ENCODE measurements at places on chromosomes 7 and 10. TPM values are rescaled to one million over a fixed set of nuclear protein-coding genes. Genes with fewer than 3 reads are reported as not detected.

The HABP2 gene
- 1.5 TPM for total RNA-seq

The TMEM72 gene
- total RNA-seq, result not detected

The CARD11 gene
- total RNA-seq, result 2.3 TPM

The RTKN2 gene
- 2.6 TPM for total RNA-seq

The ERVW-1 gene
- not detected for total RNA-seq

The MGAM2 gene
- total RNA-seq, result not detected

The GLCCI1 gene
- total RNA-seq, result 99.5 TPM

The ANKRD61 gene
- not detected for total RNA-seq

The SPDYE11 gene
- 0.24 TPM for total RNA-seq

The EIF4EBP2 gene
- total RNA-seq, result 53.6 TPM

The UFSP1 gene
- total RNA-seq, result 1.4 TPM

The IL6 gene
- total RNA-seq, result 1.1 TPM

The MBLAC1 gene
- total RNA-seq, result 12.3 TPM

Data from dorsolateral prefrontal cortex (tissue), 122 donors.